Activated CD8-positive, alpha-beta memory T cell treated with anti-CD3 and anti-CD28 coated beads, Interleukin-2, amount 50 U/mL, for 4 hours (primary cell): ENCODE measurements at places on chromosomes 5 and 9.

GRCh38 chr5:172426086-172426485, 28.2 kb downstream of the SH3PXD2B start:
- DNase-seq, result no peak

DNA sequence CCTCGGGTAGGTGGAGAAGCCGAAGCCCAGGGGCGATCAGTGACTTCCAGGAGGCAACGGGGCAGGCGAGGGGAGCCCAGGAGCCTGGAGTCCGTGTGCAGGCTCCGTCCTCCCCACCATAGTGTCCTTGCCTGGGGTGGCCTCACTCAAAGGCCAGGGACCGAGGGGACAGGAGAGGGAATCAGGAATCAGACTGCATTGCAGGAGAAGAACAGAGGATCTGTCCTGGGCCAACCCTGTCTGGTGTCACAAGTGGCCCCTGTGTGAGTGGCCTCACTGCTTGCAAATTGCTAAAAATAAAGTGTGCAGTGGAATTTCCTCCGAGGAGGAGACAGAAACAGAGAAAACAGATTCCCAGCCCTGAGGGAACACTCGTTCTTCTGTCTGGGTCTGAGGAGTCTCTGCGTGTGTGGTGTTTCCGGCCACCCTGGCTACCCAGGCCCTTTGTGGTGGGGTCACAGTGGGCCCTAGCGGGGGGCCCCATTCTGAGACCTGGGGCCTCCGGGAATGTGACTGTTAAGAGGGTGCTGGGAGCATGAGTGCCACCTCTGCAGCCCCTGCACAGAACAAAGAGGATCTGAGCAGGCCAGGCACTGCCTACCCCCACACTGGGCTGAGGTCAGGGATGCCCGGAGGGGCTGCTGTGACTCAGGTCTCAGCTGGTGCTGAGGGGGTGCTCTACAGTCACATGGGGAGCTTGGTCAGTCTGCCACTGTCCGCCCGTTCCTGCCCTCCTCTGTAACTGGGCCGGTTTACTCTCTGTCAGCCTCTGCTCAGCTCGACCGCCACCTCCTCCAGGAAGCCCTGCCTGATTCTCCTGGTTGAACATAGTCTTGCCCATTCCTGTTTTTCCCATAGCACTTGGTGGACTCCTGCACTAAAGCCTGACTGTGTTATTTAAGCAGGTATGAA, 7.4 kb downstream of the TRAF1 start:
- peak; percentile 33 for DNase-seq

DNA sequence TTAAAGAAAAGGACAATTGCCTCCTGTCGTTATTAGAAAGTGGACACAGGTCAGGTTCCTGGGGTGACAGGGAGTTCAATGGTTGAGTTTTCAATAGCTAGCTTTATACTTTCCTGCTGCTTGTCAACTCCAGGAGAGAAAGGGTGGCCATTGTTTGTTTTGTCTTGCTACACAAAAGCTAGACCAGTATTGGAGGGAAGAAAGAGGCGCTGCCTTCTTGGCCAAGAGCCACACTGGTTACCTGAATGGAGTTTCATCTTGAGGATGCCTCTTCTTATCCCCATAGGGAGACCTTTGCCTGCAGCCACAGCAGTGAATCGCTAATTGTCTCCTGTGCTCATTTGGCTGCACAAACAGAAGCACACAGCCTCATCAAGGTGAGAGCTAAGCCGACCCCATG, 279.4 kb upstream of the GRIA1 start:
- no peak for DNase-seq

GRCh38 chr5:90000351-90000750, 409.2 kb downstream of the CETN3 start:
- no peak for DNase-seq

- DNase-seq, result no peak
Measured at GRCh38 chr5:90612919-90613318, 54.3 kb downstream of the ADGRV1 start.

DNA sequence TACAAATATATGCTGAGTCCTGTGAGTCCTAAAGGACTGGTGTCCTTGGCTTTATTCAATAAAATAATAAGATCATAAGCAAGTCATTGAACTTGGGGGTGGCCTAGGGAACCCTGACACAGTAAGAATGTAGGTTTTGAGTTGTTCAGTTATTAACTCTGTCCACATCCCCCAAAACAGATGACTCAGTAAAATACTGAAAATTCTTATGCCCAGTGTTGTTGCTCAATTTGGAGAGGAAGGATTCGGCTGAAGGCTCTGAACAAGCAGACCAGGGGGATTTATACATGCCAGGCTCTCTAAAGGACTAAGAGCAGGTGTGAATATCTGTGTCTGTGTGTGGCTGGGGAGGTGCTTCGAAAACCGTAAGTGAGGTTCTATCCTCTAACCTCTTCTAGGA, 173.7 kb downstream of the RMI1 start:
- DNase-seq, result no peak

DNA sequence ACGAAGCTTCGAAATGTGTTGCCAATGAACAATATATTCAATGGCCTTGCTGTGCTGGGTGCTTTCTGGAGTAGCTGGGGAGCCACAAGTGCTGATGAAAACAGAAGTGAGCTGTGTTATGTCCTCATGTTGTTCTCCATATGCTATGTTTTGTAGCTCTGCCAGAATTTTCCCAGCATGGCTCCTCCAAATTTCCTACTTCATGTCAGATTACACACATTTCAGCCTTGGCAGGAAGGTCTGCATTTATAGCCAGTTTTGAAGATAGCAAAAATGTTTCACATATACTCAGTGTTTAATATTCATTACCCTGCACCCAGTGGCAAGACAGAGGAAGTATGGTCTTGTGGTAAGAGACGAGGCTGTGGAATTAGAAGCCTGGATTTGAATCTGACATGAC, 22.6 kb upstream of the NMUR2 start:
- DNase-seq, result no peak

- DNase-seq, result no peak
Measured at GRCh38 chr5:56301069-56301468, 67.9 kb upstream of the ANKRD55 start.

DNA sequence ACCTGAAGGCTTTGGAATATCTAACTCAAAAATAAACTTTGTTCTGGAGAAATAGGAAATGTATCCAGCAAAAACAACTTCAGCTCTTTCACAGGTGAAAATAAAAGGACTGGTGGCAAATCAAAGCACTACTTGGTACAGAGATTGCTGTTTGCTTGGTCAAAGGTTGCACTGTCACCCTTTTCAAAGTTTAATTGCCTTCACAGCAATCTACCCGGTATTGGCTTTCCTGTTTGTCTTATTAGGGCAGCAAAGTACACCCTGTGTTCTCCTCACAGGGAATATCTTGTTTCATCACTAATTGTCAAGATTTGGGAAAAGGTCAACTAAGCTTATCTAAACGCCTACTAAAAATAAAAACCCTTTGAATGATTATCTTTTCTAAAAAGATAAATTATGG, 214.1 kb upstream of the ADCY2 start:
- DNase-seq, result no peak

- no peak for DNase-seq
Measured at GRCh38 chr5:154442801-154443200, 3.0 kb upstream of the SAP30L start.

DNA sequence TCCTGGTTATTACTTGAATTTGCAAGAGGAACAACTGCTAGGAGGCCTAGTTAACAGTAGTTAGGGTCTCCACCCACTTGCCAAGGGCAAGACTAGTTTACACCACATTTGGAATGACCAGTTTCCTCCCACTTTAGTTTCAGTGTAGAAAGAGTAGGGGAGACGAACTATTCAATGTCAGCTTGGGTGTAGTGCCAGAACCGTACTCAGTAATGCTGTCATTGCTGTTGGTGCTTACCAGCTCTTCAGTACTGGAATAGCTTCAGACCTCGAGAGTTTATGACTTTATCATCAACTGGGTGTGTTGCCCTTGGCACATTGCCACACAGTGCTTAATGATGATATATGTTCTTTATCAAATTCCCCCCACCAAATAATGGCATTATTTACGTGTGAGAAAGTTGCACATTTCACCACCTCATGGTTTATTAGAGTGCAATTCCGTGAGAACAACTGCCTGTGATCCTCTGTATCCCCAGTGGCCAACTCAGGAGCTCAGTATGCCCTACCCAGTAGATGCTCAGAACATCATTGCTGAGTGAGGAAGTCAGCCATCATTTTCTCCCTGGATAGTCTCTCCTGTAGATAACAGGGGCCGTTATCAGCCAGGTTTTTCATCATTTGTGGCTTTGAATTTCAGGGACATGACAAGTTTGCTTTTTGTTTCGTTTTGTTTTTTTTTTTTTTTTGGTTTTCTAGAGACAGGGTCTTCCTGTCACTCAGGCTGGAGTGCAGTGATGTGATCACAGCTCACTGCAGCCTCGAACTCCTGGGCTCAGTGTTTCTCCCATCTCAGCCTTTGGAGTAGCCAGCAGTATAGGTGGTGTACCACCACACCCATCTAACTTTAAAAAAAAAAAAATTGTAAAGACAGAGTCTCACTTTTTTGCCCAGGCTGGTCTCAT, 67.3 kb downstream of the DOCK8 start:
- DNase-seq, result no peak

DNA sequence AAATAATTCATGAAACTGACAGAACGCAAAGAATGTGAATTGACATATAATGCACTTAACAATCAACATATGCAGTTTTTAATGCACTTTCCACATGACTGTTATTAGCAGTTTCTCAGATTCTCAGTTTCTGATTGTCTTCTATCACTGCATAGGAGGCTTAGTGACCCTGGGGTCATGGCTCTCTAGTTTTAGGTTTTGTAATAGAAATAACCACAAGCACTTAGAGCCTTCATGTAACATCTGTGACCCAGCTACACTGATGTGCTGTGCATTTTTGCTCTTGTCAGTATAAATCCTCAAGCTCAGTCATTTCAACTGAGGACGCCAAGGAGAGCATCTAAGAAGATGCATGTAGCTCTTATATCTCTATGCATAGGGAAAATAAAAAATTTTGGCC, 163.1 kb upstream of the IZUMO3 start:
- no peak for DNase-seq

GRCh38 chr5:59830536-59831200, 62.9 kb downstream of the PDE4D start:
- DNase-seq, result no peak

GRCh38 chr9:69683927-69684326, 11.8 kb upstream of the APBA1 start:
- no peak for DNase-seq

DNA sequence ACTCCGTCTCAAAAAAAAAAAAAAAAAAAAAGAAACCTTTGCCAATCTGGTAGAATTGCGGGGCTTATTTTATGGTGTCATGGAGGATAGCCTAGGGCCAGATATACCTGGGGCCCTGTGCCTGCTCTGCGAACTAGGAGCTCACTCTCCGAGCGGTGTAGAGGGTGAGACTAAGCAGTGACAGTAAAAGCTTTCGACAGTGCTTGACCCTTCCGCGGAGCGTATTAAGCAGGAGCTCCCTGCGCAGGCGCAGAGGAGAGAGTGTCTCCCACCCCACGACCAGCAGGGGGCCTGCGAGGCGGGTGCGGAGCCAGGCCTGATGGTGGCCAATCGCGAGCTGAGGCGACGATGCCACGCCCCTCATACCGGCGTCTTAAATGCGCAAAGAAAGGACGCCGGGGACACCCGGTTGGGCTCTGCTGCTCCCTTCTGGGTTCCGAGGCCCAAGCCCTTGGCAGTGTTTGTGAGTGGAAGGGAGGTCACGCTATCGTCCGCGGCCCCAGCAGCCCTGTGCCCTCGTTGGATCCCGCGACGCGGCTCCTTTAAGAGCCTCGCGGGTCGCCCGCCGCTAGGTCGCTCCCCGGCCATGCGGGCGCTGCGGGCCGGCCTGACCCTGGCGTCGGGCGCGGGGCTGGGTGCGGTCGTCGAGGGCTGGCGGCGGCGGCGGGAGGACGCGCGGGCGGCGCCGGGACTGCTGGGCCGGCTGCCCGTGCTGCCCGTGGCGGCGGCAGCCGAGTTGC, at the start of gene ENDOG:
TSS of gene ENDOG (plus strand) at position 402 of the 740 bp plus-strand sequence. CDS start at position 587, 185 bp downstream.
- peak; percentile 98 for DNase-seq

- DNase-seq, result no peak
Measured at GRCh38 chr5:83102364-83102980, 25.1 kb downstream of the XRCC4 start.

DNA sequence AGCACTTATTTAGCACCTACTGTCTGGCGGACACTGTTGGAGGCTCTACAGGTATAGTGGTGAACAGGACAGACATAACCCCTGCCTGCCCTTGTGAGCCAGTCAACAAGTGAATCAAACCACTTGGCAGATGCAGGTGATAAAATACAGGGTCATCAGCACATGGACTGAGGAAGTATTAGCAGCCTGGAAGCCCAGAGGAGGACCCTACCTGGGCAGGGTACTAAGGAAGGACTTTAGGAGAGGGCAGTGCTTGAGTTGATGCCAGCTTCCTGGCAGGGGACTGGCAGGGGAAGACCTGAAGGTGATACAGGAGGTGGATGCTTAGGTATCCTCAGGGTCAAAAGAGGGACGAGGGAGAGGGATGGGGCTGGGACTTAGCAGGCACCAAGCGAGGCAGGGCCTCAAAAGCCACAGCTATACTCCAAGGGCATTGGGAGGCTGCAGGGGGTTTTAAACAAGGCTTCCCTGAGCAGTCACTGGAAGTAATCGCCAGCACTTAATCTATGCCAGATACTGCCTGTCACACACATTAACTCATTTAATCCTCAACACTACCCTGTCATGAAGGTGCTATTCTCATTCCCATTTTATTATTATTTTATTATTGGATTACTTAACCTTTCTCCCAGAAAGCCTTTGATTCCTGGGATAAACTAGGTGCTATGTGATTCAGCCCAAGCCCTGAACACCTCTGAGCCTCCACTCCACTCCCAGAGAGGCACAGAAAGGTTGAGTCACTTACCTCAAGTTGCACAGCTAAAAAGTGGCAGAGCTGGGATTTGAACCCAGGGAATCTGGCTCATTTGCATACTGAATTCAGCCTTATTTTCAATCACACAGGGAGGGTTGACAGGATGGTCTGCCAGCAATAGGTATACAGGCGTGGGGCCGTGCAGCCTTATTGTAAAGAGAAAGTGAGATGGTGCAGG, 63.8 kb upstream of the ORM1 start:
- no peak for DNase-seq

DNA sequence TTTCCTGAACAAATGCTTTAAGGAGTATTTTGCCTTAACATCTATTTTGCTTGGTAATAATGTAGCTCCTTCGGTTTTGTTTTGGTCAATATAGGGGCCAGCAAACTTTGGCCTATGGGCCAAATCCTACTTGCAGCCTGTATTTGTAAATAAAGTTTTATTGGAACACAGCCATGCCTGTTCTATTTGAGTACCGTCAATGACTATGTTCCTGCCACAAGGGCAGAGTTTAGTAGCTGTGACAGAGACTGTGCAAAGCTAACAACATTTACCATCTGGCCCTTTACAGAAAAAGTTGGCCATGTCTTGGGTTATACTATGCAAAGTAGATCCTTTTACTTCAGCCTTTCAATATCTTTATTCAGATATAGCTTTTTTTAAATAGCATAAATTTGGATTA, 113.4 kb downstream of the NR3C1 start:
- DNase-seq, result no peak

- no peak for DNase-seq
Measured at GRCh38 chr5:2759091-2759490, 7.6 kb upstream of the IRX2 start.

DNA sequence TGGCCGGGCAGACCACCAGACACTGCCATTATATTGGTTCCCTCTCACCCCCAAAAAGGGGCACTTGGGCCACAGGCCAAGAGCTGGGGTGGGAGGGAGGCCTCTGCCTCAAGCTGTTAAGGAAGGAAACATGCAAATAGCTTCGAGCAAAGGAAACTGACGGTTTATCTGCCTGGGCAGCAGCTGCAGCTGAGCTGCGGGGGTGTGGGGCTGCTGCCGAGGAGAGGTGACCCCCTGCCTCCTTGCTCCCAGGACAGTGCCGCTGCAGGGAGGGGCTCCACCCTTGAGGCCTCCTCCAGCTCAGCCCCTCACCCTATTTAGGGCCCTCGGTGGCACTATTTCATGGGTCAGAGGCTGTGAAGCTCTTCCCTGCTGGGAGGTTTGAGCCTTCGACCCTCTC, 789 bp downstream of the DOK3 start:
- DNase-seq, result no peak

- DNase-seq, result no peak
Measured at GRCh38 chr9:38359297-38359653, 33.2 kb upstream of the ALDH1B1 start.
